ENCODE measurements at places on chromosomes 7 and 10.

GRCh38 chr10:61097026-61097425 lies 153.0 kb upstream of the RHOBTB1 start:
- DNase-seq = no peak

GRCh38 chr7:139842401-139843210 lies 13.5 kb downstream of the TBXAS1 start:
- no peak for DNase-seq

GRCh38 chr10:126844406-126844805 lies 60.8 kb upstream of the DOCK1 start:
- DNase-seq = peak; percentile 5

GRCh38 chr7:739455-739982 lies 12.4 kb upstream of the PRKAR1B start:
- no peak for DNase-seq

- no peak for DNase-seq
Measured at GRCh38 chr7:116561697-116562483, 37.1 kb downstream of the CAV1 start.

DNA sequence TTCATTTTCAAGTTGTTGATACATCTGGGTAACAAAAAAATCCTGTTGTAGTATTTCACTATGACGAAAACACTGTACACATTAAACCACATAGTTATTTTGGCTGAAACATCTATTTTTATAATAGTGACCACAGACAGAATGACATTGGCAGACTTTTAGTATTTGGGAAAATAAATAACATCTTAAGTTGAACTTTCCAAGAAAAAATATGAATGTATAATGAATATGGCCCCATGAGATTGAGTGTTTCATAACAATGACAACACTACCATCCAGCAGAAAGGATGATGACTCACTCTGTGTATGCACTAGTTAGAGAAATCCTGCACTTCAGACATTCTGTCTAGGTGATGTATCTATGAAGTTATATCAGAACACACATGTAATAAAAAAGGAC lies 118.1 kb downstream of the SEMA3D start:
- DNase-seq = peak; percentile 81

- no peak for DNase-seq
Measured at GRCh38 chr10:96359616-96360015, 814 bp upstream of the OPALIN start.

DNA sequence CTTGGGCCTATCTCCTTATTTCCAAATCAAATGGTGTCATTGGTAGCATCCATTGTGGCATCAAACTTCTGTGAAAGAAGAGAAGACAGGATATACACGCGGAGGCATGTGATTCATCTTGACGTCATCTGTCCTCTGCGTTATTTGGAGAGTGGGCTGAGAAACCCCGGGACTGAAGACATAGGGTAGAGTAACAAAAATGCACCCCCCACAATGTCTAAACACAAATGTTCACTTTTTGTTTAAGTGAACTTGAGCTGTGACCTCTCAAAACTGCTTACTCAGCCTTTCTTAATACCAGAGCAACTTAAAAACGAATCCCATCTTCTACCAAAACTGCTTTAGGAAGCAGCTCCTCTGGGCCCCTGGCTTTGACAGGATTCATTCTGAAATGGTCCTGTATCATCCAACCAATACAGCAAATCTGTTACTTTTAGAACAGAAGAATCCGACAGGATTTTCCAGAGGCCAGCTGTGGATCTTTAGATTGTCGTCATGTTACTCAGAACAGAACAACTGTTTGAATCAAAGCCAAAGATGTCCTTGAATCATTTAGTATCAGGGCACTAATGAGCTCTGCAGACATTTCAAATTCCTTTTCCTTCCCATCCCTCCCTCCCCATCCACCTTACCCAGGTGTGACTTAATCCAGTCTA lies 438.1 kb downstream of the SUGCT start:
- DNase-seq = peak; percentile 85

DNA sequence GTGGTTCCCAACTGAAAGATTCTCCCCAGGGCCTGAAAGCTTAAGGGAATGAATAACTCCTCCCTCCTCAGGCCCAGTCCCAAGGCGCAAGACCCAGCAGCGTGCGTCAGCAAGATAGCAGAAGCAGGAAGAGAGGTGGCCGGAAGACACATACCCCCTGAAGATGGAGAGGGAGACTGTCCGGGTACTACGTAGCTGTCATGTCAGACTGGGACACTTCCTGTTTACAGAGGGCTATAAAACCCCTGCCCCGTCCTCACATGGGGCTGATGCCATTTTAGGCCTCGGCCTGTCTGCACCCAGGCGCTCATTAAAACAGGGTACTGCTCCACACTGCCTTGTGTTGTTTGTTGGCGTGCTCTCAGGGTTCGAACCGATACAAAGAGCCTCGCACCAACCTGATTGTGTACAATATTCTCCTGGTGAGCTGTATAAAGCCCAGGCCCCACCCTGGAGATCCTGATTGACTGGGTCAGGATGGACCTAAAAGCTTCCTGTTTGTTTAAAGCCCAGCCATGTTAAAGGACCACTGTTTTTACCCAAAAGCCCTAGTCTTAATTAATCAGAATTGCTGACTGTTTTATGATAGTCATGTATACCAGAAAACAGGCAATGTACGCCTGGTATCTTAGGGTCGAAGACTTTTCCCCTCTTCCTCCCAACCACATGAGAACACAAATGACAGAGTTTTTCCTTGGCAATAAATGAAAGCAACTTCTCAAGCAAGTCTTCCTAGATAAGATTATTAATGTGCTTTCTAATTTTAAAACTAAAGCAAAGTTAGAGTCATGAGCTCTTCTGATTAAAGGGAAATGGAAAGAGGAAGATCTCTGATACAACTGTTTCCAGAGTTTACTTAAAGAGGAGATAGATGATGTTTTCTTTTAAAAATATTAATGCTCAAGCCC lies 251.5 kb downstream of the DOCK4 start:
- no peak for DNase-seq

GRCh38 chr7:68587599-68587998 lies 1010.7 kb upstream of the AUTS2 start:
- DNase-seq = no peak

DNA sequence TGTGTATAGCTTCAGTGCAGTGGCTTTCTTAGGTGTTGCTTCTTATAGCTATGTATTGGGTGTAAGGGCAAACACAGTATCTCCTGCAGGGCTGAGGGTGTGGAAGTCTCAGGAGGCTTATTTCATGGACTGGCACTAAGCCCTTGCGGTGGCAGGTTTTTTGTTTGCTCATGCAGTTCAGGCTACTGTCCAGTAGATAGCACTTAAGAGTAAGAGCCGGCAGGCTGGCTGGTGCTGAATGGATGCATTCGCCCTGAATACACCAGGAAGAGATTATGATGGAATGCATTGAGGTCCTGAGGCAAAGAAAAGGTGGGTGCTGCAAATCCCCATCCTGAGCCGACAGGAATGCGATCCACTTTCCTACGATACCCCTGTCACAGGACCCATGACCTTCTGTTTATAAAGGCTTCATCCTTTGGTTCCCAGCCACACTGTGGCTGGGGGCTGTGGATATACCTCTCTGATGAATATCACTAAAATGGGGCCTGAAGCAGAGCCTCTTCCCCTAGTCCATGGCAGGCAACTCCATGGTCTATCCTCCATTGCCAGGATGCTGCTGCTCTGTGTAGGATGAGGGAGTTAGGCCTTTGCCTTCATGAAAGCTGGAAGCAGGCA lies 44.9 kb downstream of the ANXA8 start:
- DNase-seq = peak; percentile 48

DNA sequence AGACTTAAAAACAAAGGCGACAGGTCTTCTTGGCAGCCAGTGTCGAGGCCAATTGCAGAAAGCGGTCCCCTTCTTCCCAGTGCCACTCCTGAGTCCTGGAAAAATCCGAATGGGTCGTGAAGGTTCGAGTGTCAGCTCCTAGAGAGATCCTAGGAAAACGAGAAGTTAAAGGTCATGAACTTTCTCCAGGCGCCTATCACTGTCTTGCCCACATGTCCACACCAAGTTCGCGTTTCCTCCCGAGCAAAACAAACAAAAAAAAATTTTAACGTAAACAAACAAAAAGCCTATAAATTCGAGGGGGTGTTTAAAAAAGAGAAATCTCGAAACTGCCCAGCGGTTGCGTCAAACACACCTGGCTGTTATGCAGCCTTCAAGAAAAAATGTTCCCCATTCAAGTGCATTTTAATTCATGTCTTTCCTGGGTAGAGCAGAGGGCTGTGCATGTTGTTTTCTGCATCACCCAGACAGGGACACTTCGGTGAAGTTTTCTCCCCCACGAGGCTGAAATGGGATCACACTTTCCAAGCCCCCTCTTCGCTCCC lies 1.5 kb downstream of the ARHGAP21 start:
- no peak for DNase-seq

GRCh38 chr10:12394241-12395033 lies 45.1 kb downstream of the CAMK1D start:
- no peak for DNase-seq

DNA sequence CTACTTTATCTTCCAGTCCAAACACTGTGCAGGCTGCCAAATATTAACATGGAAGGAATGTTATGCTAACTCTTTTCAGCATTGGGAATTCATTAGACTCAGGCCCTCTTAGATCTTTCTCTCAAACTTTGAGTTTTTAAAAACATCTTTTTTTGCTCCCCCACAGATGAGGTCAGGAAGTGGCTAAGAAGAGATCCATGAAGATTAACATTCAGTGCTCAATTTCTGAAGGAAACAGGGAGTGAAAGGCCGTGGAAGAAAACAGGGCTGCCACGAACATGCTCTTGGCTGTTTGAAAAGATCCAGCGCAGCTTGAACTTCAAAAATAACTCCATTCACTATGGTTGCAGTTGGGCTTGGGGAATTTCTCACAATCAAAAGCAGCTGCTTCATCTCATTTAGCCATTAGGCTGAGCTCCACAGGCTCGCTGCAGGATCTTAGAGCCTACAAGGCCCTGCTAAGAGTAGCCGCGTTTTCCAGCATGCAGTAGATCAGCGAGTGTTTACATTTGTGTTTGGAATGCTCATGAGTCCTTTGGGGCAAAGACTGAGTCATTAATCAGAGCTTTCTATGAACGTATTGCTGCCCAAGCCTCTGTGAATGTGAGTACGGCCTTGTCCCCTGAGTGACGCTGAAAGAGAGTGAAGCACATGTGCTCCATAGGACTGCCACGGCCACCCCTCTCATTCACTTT lies 41.2 kb upstream of the TNS3 start:
- DNase-seq = peak; percentile 95

DNA sequence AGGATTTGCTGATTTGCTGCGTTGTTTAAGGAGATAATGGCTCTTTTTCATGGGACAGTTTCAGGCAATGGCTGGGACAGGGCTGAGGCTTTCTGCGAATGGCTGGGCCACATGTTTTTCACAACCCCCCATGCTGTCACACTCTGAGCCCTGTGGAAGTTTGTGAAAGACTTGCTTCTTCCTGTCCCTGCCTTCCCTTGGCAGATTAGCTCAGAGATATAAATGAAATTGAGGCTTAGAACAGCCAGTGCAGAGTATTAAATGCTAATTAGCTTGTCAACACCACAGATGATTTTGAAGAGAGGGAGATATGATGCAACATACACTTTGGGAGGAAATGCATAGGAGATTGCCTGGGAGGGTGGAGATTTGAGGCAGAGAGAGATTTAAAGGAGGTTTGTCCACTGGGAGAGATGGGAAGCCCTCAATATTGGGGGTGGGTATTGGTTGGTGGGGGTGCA lies 232.0 kb downstream of the SH2D4B start:
- DNase-seq = no peak

GRCh38 chr10:124132876-124133275 lies 39.5 kb upstream of the CHST15 start:
- DNase-seq = no peak

DNA sequence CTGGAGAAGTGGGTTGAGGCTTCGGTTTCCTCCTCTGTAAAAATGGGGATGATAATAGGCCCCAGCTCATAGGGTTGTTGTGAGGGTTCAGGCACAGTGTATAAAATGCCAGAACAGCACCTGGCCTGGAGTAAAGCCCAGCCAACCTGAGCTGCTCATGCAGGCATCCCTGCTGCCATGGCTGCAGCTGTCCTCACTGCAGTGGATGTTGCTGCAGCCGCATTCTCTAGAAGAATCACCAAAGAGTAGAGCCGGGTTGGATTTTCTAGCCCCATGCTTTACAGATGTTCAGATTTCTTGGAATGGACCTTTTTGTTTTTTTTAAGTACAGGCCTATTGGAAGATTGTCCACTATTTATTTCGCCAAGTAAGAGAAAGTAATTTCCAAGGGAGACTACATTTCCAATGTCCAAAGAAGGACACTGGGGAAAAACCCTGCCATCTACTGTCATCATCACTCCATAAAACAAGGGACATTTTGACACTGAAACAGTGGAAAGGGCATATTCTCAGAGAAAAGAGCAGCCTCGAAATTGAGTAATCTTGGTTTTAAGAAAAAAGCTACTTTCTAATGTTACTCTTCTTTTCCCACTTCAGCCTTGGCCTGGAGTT lies 147.5 kb upstream of the TCF7L2 start:
- no peak for DNase-seq

DNA sequence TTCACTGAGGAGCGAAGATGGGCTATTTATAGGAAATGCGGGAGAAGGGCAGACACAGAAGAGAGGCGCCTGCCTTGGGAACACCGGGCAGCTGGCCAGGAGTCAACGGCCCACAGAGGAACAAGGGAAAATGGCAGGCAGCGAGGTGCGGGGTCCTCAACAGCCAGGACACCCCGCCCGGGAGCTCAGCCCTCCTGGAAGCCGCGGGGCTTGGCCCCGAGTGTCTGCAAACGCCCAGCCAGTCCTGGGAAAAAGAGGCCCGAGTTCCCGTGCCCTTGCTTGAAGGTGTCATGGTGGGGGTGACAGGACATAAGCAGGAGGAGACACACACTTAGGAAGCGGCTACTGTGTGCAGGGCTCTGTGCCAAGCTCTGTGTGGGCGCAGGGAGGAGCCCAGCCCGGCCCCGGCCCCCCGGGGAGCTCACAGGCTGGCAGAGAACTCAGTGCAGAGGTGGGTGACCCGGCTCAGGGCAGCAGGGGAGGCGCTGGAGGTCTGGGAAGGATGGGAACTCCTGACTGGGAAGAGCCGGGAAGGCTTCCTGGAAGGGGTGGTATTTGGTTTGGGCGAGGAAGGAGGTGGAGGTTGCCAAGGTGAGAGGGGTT lies 79.9 kb downstream of the ELFN1 start:
- no peak for DNase-seq

DNA sequence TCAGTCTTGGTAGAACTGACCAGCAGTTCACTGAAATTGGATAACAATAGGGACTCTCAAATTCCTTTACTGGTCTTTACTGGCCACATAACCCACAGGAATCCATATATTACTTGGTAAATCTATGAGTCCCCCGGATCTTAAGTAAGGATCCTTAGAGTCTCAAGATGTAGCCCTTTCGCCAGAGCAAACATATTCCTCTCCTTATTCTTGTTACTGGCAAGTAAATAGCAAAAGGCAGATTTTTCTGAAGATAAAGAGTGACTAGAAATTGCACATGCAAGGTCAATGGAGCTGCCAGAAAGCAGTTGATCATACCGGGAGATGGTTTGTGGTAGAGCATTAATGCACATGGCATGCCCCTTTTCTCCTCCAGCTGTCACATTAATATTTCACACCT lies 283.0 kb downstream of the HDAC9 start:
- DNase-seq = peak; percentile 95

Data from fibroblast of skin of abdomen (primary cell).